ENCODE measurements at places on chromosomes 4 and X.

DNA sequence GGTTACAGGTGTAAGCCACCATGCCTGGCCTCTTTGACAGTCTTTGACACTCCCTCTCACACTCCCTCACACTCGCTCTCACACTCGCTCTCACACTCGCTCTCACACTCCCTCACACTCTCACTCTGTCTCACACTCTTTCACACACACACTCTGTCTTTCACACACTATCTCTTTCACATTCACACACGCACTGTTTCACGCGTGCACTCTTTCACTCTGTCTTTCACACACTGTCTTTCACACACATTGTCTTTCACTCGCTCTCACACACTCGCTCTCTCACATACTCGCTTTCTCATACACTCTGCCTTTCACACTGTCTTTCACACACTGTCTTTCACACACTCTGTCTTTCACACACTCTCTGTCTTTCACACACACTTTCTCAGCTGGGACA, 167.1 kb upstream of the CXCL13 start:
- no peak for DNase-seq

GRCh38 chr4:152357206-152357605, 178.7 kb downstream of the FBXW7 start:
- peak; percentile 54 for DNase-seq

DNA sequence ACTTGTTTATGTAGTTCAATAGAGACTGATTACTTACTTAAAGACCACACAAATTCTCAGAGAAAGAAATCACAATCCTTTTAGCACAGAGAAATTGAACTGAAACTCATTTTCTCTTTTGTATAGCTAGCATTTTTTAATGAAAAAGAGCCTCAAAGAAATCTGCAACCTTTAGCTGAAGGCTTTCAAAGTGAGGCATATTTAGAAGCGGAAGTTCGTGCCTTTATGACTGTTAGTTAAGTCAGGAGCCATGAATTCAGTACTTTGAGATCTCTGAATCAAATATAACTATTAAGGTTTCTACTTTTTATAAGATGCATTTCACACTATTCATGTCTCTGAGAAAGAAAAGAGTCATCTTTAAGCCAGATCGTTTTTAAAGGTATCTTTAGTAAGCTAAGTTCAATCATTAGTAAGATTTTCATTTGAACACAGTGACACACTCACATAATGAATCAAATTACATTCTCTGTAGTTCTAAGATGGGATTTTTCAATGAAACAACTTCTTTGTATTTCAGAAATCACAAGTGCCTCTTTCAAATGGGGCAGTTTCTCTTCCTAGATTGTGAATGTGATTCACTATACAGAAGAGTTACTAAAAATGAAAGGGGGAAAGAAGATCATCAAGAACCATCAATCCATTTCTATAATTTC, 61.4 kb downstream of the SMARCA1 start:
- no peak for DNase-seq

- peak; percentile 59 for DNase-seq
Observed at GRCh38 chr4:21811565-21811964, 137.0 kb downstream of the KCNIP4 start.
